ENCODE measurements at places on chromosomes 13 and 19.
A peak's percentile ranks its signal among the peaks of the same experiment; 100 is the strongest.

DNA sequence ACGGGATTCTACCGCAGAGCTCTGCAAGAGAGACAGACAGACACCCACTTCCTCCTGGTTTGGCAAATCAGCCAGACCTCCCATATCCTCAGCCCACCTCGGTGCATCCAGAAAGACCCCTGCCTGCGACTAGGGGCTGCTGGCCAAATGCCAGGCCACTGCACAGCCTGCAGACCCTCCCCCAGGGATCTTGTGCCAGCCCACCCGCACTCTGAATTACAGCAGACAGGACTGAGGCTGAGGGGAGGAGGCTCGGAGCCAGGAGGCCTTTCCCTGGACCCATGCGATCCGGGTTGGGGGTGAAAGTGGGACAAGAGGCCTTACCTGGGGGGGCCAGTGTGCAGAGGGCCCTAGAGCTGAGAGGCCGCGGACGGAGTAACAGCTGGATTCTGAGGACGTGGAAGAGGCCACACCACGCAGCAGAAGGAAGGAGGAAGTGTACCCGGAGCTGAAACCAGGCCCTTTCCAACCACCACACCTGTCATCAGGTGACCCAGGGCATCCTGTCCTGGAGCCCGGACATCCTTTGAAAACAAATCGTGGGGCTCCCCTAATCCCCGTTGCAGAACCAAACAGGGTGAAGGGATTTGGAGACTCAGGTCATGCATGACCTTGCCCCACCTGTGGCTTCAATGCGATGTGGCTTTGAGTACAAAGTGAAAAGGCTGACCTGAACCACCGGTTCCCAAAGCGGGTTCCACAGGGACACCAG is 993 bp downstream of the FUT6 start:
- H3K36me3 ChIP-seq, result no peaks in the 10 kb centered on the region
- no peak overlapping the region for H3K27ac ChIP-seq
- no peak for DNase-seq
- no peak overlapping the region for H3K4me3 ChIP-seq

- peak overlapping the region; percentile 94 for H3K27ac ChIP-seq
- peaks cover 8% of the 10 kb centered on the region for H3K36me3 ChIP-seq
- H3K4me3 ChIP-seq, result peak overlapping the region; percentile 82
- H3K27me3 ChIP-seq, result no peaks in the 10 kb centered on the region
- no peak for DNase-seq
- H3K4me1 ChIP-seq, result peaks cover 23% of the 10 kb centered on the region
Measured at GRCh38 chr19:6392221-6393073, 517 bp downstream of the GTF2F1 start.

- peak; percentile 45 for DNase-seq
- H3K4me3 ChIP-seq, result peak overlapping the region; percentile 54
- no peaks in the 10 kb centered on the region for H3K36me3 ChIP-seq
- no peak overlapping the region for H3K27ac ChIP-seq
Measured at GRCh38 chr19:36009220-36009619, 607 bp upstream of the SYNE4 start.

DNA sequence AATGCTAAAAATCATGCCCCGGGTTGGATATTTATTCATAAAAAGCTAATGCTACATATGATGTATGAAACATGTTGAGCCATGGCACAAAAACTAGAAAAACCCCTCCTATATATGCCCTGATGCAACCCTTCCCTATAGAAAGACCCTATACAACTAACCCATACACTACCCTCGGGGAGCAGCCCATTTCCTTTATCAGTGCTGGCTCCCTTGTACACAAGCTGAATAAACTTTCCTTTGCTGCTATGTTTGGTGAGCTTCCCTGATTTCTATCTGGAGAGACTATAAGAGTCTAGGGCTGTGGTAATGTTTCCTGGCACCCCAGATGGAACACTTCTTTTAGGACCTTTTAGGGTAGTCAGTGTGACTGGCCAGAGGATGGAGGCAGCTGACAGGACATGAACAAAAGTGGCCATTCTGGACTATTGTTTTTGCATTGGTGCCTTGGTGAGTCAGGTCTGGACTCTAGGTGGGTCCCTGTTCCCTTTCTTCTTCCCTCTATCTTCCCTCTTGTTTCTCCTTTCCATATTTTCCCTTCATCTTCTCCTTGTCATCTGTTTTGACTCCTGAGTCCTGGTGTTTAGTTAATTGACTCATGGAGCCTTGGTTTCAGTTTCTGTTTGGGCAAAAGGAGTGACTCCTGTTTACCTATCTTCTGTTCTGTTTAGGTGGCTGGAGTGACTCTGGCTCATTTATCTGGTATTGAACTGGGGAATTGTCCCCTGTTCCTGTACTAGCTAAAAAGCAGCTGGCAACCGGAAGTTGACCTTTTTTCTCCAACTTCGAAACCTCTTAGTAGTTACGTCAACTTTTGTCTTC is 1321.8 kb upstream of the PCDH9 start:
- no peak overlapping the region for H3K4me3 ChIP-seq
- H3K36me3 ChIP-seq, result no peaks in the 10 kb centered on the region
- no peaks in the 10 kb centered on the region for H3K27me3 ChIP-seq
- no peak for DNase-seq

- DNase-seq, result no peak
- H3K36me3 ChIP-seq, result no peaks in the 10 kb centered on the region
- no peak overlapping the region for H3K27ac ChIP-seq
- H3K4me1 ChIP-seq, result no peaks in the 10 kb centered on the region
- no peak overlapping the region for H3K4me3 ChIP-seq
Measured at GRCh38 chr13:29369060-29369743, 226.3 kb downstream of the SLC7A1 start.
